ENCODE measurements at places on chromosomes 12 and 14.
A peak's percentile ranks its signal among the peaks of the same experiment; 100 is the strongest.

DNA sequence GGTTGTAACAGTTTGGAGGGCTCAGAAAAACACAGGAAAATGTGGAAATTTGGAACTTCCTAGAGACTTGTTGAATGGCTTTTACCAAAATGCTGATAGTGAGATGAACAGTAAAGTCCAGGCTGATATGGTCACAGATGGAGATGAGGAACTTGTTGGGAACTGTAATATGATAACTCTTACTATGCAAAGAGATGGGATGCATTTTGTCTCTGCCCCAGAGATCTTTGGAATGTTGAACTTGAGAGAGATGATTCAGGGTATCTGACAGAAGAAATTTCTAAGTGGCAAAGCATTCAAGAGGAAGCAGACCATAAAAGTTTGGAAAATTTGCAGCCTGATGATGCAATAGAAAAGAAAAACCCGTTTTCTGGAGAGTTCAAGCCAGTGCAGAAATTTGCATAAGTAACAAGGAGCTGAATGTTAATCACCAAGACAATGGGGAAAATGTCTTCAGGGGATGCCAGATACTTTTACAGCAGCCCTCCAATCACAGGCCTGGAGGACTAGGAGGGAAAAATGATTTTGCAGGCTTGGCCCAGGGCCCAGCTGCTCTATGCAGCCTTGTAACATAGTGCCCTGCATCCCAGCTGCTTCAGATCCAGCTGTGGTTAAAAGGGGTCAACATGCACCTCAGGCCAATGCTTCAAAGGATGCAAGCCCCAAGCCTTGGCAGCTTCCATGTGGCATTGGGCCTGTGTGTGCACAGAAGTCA is 572.7 kb upstream of the ATP2B1 start:
- no peak for DNase-seq

GRCh38 chr12:99250091-99250490 is 397.5 kb upstream of the GARIN6 start:
- peak; percentile 35 for DNase-seq

DNA sequence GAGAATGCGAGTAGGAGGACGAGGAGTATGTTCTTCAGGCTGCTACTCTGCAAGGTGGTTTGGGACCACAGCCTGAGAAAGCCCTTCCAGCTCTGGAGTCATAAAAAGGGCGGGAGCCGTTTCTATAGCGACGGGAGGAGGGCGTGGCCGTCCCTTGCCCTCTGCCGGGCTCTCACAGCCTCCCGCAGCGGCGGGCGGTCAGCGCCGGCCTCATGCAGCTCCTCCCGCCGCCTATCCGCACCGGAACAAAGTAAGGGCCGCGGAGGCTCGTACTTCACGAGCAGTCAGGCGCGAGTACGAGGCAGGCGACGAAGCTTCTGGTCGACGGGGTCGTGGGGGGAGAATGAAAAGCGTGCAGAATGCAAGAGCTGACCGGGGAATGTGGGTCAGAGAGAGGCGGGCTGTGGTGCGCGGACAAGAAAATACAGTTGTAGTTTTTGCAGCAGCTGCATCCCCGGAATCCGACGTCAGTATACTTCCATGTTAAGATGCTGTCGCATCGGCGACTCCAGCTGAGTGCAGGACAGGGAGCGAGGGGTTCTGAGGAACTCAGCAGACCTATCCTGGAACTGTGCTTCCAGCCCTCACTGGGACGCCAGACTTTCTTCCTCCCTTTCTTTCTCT is at the start of gene DYRK4:
Gene DYRK4, plus strand, starts transcription at position 175 of the 624 bp plus-strand sequence. Its CDS starts 38 bp downstream, at position 213.
- DNase-seq = peak; percentile 100

GRCh38 chr12:85296362-85296761 is 16.3 kb downstream of the ALX1 start:
- DNase-seq = no peak

DNA sequence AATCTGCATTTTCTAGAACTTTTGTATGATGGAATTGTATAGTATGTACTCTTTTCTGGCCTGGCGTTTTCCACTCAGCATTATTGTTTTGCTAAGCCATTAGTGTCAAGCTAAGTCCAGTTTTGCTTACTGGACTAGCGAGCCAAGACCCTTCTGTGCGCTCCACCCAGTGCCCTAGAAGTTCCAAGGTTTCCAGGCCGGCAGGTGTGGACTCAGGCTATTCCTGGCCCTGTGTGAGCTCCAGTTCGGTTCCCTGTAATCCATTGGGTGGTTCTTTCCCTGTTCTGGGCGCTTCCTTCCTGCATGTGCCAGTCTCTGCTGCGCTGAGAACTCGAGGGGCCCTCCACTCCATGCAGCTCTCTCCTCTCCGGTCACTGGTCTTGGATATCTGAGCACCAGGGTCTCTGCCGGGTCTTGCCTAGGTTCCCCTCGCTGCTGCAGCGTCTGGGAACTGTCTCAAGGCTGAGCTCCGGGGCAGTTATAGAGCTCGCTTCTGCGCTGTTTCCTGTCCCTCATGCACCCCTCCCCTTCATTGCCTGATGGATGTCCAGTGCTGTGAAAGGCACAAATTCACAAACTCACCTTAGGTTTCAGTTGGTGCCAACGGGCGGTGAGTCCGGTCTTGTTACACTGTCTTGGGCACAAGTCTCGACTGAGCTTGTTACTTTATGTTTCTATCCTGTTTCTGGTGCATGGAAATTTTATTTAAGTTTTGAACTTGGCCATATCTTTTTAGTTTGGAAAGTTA is 100.8 kb downstream of the ADGRD1 start:
- no peak for DNase-seq

DNA sequence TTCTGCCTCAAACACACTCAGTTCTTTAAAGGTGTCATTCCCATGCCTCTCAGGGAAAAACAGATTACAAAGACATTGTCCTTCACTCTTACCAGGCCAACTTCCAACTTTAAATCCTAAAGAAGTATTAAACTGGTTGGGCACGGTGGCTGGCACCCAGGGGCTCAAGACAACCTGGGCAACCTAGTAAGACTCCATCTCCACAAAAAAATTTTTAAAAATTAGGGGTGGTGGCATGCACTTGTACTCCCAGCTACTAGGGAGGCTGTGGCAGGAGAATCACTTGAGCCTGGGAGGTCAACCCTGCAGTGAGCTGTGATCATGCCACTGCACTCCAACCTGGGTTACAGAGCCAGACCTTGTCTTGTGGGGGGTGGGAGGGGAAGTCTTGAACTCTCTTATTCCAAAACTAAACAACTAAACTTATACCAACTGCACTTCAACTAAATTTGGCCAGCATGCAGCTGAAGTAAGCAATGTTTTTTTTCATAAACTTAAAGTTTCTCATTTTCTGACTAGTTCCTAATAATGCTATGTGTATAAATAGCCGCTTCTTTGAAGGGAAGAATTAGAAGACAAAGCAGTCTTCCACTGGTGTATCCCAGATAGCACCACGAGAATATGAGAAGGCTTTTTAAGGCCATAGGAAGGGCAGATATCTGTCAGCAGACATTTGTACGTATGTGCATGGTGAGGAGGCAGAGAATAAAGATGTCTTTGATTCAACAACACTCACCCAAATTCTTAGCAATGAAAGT is 2.4 kb downstream of the SLC11A2 start:
- no peak for DNase-seq

GRCh38 chr12:66398931-66399910 is 96.9 kb downstream of the HELB start:
- no peak for DNase-seq

DNA sequence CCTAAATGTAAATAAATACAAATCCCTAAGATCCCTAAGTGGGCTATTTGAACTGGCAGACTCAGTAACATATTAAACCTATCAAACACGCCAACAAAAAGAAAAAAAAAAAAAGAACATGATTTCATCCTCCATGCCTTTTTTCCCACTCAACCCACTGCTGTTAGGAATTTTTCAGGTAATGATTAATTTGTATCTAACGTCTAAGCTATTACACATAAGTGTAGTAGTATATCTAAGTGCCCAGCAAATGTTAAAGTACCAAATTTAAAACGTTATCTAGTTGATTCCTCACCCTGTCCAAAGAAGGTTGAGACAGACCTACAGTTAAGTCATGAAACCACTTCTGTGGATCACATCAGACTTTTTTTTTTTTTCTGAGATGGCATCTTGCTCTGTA is 16.4 kb upstream of the ARID4A start:
- no peak for DNase-seq

DNA sequence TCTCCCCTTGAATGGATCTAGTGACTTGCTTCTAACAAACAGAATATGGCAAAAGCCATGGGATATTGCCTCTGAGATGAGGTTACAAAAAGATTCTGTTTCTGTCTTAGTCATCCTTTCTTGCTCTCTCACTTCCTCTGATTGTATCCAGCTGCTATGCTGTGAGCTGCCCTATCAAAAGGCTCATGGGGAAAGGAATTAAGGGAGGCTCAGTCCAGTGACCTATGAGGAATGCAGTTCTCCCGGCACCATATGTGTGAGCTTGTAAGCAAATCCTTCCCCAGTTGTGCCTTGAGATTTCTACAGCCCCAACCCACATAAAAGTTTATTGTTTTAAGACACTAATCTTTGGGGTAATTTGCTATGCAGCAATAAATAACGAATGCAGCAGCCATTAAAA is 183.1 kb downstream of the KLHL28 start:
- DNase-seq = no peak

- DNase-seq = no peak
Observed at GRCh38 chr12:88108021-88108420, 33.9 kb downstream of the CEP290 start.

DNA sequence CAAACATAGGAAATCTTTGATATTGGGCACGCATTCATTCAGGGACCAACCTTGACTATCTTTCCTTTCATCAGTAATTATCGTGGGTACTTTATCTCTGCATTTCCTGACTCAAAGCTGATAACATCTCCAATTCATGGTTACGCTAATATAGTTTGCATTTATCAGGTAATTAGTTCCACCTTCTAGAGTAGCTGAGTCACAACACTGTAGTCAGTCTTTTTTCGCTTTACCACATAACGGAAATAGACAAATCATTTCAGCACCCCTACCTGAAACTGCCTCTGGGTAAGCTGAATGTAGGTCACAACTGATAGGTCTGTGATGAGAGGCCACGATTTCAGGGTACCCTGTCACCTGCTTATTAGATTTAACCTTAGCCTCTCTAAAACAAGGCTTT is 36.7 kb upstream of the IL22 start:
- DNase-seq = no peak

- DNase-seq = no peak
Observed at GRCh38 chr14:55835985-55836384, 256.0 kb downstream of the KTN1 start.

DNA sequence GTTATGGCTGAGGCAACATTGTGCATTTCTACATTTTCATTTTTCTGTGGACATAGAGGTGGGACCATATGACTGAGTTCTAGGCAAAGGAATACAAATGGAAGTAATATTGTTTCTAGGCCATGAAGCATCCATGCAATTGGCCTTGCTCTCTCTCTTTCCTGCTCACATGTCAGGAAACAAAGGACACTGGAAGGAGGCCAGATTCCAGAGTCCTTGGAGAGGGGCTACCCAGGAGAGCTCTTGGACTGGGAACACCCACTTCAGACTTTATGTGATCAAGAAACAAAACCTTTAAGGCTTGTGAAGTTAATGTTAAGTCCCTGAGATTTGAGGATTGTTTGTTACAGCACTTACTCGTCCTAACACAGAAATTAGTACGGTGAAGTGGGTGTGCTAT is 32.8 kb downstream of the PDZRN4 start:
- DNase-seq = no peak

GRCh38 chr12:31517994-31518393 is 72.9 kb downstream of the DENND5B start:
- no peak for DNase-seq

DNA sequence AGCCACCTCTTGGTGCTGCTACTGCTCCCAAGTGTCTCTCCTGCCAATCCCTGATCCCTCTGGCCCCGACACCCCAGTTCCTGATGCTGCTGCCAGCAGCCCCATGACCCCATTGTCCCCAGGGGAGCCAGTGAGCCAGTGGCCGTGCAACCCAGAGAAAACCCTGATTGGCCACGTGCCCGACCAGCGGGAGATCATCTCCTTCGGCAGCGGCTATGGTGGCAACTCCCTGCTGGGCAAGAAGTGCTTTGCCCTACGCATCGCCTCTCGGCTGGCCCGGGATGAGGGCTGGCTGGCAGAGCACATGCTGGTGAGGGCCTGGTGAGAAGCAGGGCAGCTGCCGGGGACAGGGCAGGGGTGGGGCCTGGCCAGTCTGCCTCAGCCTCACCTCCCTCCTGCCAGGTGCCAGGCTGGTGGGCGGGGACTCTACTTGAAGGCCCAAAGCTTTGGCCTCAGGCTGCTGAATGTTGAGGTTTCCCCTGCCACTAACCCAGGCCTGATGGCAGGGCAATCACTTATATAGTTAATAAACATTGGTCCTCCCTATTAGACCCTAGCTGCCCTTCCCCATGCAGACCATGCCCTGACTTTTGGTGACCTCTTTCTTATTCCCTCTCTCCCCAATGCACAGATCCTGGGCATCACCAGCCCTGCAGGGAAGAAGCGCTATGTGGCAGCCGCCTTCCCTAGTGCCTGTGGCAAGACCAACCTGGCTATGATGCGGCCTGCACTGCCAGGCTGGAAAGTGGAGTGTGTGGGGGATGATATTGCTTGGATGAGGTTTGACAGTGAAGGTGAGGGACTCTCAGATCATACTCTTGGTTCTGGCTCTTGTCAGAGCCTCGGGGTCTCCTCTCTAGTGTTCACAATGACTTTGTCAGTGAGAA is 5.1 kb downstream of the PCK2 start:
- no peak for DNase-seq

- no peak for DNase-seq
Observed at GRCh38 chr14:75888945-75889344, 92.8 kb downstream of the TGFB3 start.

- DNase-seq = no peak
Observed at GRCh38 chr14:51095854-51096823, 1.2 kb upstream of the TRIM9 start.

GRCh38 chr12:122423258-122424165 is 1.0 kb upstream of the CLIP1 start:
- DNase-seq = peak; percentile 52

- DNase-seq = no peak
Observed at GRCh38 chr14:54556535-54556934, 10.4 kb upstream of the SAMD4A start.

DNA sequence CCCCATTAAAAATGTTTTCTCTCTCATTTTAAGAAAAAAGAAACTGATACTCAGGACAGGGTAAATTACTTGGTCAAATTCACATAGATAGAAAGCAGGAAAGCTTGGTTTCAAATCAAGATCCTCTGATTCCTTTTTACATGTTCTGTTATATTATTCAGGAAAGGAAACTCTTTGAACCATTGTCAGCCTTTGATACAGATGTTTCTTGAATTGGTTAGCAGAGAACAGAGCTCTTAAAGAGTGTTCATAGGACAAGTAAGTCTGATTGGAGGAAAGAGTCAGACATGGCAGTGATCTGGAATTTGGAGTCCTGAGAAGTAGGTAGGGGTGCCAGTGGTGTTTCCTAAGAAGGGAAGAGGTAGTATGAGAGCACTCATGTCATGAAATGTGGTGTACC is 165.2 kb upstream of the BCL2L14 start:
- no peak for DNase-seq

- no peak for DNase-seq
Observed at GRCh38 chr14:96710060-96710666, 87.0 kb upstream of the VRK1 start.

DNA sequence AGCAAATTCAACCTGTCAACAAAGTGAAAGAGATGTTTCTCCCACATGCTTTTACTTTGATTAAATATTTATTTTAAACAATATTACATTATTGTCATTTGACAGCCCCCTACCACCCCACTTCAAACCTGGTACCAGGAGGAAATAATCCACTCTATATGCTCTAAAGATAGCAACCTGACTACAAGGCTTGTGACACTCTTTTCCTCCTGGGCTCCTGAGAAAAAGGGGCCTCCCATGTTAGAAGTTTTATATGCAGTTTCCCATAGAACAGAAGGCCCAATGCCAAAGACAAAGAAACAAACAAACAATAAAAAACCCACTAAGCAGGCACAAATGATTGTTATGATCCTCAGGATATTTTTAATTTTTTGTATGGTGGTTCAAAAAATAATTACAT is 73.6 kb downstream of the RPS29 start:
- no peak for DNase-seq
